M059J (cell line): ENCODE measurements at places on chromosomes 13 and 19.

- DNase-seq = peak; percentile 17
Observed at GRCh38 chr13:53137779-53138178, 109.2 kb downstream of the OLFM4 start.

- DNase-seq = no peak
Observed at GRCh38 chr19:31226151-31226935, 122.9 kb downstream of the TSHZ3 start.

- DNase-seq = no peak
Observed at GRCh38 chr13:43767341-43767931, 19.3 kb downstream of the ENOX1 start.

GRCh38 chr13:30128591-30128990 lies 178.8 kb downstream of the KATNAL1 start:
- no peak for DNase-seq

DNA sequence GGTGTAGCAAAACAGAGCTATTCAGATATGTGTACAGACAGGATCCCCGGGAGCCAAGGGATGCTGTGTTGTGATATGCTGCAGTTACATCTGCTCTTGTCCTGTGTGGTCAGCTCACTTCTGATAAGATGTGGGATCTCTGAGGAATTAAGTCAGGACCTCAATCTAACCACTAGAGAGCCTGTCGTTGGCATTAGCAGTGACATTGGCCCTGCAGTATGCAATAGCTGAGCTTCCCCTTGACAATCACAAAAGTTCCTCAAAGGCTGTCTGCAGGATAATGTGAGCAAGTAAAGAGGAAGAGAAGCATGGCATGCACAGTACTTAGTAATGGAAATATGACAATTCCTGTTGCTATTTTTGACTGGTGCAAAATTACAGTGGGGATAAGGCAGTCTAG lies 203.4 kb upstream of the MIR17HG start:
- DNase-seq = no peak

DNA sequence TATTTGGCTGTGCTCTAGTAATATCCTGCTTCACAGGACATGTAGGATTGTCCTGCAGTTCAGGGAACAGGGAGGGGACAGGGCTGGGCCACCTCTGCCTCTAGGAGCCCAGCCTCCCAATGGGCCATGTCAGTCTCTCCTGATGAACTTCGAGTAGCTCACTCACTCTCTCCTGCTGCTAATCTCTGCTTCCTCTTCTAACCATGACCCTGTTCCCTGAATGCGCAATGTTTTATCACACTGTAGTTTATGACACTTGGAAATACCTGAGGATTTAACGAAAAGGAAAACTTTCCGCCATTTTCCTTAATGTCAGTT lies 9.2 kb downstream of the PARP4 start:
- DNase-seq = no peak

DNA sequence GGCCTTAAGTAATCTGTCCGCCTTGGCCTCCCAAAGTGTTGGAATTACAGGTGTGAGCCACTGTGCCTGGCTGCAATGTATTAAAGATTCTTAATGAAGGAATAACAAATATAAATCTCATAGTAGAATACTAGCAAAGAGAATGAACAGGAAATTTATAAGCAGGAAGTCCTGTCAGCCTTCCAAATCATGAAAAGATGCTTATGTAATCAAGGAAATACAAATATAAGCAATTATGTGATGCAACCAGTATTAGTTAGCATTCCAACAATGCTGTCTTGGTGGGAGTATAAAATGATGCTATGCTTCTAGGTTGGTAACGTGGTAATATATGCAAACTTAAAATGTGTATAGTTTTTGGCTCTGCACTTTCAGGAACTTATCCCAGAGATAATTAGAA lies 133.8 kb downstream of the PDS5B start:
- DNase-seq = no peak

- DNase-seq = no peak
Observed at GRCh38 chr13:21938636-21939035, 267.8 kb downstream of the FGF9 start.

- DNase-seq = no peak
Observed at GRCh38 chr13:89082623-89083022, 1411.5 kb downstream of the SLITRK5 start.

DNA sequence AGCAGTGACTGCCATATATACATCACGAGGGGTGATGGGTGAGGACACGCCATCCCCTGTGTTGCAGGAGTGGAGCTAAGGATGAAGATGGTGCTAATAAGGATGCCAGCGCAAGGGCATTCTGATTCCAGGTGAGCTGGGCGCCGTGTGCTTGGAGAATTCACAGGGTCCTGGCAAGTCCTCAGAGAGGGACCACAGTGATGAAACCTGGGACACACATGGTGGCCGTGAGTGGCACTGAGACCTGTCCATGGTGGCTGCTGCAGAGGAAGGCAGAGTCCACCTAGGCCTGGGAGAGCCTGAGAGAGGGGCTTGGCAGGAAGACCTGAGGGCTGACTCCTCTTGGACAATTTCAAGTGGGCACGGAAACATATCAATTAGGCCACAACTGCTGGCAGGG lies 65.2 kb downstream of the RFX2 start:
- no peak for DNase-seq

GRCh38 chr19:43526884-43527859 lies at the start of gene ETHE1:
Gene ETHE1 (minus strand): TSS chr19:43527201. CDS start chr19:43527177, 24 bp downstream.
- DNase-seq = peak; percentile 81

DNA sequence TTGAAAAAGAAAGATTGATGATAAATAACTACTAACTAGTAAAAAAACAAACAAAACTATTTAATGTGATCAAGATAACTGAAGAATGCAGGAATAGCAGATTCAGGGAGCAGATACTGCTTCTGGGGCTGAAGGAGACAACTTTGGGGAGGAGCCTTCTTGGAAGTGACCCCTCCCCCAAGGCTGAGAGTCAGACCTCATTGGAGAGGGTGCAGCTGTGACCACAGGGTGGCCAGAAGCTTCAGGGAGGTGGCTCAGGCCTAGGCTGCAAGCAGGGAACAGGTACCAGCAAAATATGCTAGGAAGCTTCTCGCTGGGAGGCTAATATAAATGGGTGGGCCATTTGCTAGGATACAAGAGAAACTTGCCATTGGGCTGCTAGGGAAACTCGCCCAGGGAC lies 149.9 kb downstream of the MYO16 start:
- no peak for DNase-seq

DNA sequence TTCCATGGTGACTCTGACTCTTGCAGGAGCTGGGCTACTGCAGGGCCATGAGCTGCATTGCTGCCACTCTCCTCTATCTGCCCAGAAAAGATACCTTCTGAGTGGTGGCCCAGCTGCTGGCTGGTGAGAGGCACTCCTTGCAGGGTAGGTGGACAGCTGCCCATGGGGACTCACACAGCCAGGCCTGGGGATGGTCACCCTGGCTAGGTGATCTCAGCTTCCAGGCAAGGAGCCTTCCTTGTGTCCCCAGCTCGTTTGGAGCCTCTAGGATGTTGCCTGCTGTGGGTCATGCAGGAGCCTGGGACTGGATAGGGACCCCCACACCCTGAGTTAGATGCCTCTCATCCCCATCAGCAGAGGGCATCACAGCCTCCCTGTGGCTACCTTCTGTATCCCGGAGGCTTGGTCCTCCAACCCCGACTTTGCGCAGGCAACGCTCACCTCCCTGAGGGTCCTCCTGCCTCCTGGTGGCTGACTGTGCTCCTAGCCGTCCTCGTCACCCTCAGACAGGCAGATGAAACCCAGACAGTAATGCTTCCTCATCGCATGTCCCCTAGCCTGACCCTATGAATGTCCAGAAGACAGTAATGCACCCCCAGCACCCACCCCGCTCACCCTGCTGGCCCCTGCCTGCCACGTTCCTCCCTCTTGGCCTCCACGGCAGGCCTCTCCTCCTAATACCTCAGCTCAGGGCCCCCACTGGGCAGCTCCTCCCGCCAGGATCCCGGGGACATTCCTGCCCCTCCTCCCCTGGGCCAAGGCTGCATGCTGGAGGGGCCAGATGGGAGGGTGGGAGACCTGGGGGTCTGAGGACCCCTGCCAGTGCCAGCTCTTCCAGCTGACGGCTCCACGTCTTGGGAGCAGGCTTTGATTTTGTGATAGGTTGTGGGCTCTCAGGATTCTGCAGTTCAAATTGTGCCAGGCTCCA lies 13.6 kb upstream of the ZNF14 start:
- no peak for DNase-seq

DNA sequence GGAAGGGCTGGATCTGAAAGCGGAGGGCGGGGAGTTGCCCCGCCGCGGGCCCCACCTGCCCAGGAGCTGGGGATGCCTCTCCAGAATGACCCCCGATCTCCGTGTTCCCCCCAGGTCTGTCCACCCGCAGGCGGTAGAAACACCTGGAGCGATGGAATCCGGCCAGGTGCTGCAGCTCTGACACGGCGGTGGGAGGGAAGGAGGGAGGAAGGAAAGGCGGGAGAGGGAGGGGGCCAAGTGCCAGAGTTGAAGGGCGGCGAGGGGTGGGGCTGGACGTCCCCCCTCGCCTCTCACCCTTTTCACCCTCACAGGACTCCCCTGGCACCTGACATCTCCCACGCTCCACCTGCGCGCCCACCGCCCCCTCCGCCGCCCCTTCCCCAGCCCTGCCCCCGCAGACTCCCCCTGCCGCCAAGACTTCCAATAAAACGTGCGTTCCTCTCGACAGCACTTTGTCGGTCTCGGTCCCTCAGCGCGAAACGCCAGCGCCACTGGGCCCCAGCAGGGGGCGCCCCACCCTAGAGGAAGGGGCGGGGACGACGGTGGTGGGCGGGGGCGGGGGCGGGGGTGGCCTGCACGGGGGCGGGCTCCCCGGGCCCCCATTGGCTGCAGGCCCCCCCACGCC lies 337 bp upstream of the FXYD7 start:
- DNase-seq = no peak

DNA sequence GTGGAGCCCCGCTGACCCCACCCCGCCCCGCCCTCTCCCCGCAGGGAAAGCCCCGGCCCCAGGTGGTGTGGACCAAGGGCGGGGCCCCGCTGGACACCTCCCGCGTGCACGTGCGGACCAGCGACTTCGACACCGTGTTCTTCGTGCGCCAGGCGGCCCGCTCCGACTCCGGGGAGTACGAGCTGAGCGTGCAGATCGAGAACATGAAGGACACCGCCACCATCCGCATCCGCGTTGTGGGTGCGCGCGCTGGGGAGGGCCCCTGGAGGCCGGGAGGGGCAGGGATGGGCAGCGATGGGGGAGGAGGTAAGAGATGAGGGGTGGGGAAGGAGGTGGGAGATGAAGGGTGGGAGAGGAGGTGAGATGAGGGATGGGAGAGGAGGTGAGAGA lies 17.2 kb upstream of the EMC10 start:
- DNase-seq = no peak

GRCh38 chr13:98930151-98930591 lies 47.7 kb downstream of the DOCK9 start:
- no peak for DNase-seq

DNA sequence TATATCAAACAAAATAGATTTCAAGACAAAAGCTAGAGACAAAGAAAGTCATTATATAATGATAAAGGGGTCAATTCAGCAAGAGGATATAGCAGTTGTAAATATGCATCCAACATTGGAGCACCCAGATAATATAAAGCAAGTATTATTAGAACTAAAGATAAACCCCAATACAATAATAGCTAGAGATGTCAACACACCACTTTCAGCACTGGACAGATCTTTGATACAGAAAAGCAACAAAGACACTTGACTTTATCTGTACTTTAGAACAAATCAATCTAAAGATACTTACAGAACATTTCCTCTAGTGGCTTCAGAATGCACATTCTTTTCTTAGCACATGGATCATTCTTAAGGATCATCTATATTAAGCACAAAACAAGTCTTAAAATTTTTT lies 59.1 kb upstream of the TEX29 start:
- DNase-seq = no peak

GRCh38 chr19:45138303-45138751 lies 22.5 kb downstream of the NKPD1 start:
- no peak for DNase-seq

DNA sequence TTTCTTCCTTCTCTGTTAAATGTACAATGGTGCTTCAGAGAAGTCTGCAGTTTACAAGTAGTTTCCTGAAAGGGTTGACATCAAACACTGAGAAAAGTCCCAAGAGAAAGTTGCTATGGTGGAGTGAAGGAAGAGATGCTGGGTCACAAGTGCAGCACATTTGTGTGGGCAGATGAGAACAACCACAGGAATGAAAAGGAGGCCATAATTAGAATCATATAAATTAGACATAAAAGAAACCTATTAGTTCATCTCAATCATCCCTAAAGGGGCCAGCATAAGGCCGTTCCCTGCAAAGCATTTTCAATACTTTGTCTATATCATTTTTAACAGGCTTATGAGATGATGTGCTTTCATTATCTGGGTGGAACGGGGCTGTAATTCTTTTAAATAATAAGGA lies 359.2 kb downstream of the IRS2 start:
- DNase-seq = peak; percentile 9

DNA sequence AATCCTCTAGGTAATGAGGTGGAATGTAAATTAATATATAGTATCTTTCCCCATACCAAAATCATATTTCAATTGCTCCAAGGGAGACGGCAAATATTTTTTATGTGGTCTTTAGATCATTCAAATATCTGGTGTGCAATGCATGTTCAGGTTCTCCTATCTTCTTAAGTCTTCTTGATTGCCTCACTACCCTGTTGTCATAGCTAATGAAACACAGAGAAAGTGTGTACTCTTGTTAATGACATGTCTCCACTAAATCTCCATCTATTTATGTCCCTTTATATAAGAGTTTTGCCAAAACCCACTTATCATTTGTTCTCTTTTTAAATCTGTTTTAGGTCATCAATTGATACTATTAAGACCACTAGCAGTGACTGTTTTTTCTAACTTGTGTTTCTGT lies 6.6 kb downstream of the STARD13 start:
- DNase-seq = no peak

DNA sequence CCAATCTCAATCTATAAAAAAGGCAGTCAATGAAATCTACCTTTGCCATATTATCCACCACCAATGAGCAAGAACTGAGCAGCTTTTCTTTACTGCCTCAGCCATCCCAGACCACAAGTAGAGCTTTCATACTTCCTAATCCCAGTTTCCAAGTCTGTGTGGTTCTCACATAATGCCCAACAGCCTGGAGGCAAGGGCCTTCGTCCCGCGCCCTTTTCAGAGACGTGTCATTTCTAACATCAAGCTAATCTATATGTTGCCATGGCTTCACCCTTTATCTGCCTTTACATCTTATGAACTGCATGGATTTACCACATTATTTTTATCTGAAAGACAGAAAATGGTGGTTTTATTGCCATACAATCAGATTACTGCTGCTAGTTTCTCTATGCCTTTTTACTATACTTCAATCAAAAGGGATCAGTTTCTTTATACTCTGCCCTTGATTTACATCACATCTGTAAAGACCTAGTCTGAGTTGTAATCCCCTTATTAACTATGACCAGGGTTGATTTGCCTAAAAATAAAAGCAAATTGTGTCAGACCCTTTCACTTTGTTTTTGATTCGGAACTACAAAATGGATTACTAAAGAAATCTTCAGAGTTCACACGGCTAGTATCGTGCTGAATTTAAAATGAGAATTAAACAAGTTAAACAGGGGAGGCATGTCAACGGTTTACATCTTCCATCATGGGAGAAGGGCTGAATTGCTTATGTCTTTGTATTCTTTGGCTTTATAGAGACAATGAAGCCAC lies 5.9 kb downstream of the EFNB2 start:
- DNase-seq = no peak
